Stromal cell of bone marrow (primary cell): ENCODE measurements at places on chromosomes 16 and 17.

DNA sequence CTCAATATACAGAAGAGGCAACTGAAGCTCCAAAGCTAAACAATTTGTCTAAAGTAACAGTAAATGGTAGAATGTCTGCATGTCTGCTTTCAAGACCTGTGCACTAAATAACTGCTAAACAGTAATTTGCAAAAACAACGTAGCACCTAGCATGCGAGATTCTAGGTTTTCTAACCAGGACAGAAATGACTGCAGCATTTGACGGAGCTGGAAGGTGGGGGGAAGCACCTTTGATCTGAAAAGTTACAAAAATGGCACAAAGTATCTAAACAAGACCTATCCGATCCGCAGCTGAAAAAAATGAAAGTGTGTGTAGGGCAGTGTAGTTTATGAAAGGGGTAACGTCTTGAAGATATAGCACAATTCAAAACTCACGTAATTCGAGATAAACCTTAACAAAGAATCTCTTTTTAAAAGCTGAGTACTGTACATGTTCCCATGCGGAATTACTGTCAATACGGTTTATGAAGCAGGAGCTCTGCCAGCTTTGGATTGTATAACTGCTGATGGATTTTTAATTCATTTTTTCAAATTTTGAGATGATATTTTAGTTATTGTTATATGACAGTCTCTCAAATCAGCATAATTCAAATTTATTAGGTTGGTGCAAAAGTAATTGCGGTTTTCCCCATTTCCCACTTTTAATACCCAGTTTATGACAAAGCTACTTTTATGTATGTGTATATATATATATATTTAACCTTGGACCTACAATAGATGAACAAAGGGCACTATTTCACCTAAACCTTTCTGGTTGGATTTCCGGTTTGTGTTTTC lies 1.2 kb upstream of the WIPI1 start:
- DNase-seq, result no peak

DNA sequence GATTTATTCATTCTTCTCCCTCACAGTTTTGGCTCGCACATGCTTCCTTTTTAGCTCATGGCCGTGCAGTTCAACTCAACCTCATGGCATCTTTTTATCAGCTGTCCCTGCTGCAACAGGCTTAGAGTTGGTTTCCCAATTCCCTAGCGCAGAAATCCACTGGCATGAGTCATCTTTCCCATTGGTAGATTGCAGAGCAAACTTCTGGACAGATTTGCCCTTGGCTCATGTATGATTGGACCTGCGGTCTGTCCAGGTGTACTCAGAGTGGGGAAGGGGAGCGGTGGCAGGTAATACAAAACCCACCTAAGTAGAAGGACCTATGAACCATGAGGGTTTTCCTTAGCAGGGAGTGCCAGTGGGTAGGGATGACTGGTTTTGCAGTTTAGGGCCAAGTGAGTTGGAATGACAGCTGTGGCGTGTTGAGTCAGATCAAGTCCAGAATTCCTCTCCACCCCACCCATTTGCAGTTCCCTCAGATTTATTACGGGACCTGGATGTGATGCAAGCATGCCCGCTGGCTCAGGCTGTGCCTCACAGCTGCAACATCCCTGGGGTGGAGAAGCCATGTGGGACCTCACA lies 584.7 kb downstream of the WWOX start:
- peak; percentile 95 for DNase-seq

DNA sequence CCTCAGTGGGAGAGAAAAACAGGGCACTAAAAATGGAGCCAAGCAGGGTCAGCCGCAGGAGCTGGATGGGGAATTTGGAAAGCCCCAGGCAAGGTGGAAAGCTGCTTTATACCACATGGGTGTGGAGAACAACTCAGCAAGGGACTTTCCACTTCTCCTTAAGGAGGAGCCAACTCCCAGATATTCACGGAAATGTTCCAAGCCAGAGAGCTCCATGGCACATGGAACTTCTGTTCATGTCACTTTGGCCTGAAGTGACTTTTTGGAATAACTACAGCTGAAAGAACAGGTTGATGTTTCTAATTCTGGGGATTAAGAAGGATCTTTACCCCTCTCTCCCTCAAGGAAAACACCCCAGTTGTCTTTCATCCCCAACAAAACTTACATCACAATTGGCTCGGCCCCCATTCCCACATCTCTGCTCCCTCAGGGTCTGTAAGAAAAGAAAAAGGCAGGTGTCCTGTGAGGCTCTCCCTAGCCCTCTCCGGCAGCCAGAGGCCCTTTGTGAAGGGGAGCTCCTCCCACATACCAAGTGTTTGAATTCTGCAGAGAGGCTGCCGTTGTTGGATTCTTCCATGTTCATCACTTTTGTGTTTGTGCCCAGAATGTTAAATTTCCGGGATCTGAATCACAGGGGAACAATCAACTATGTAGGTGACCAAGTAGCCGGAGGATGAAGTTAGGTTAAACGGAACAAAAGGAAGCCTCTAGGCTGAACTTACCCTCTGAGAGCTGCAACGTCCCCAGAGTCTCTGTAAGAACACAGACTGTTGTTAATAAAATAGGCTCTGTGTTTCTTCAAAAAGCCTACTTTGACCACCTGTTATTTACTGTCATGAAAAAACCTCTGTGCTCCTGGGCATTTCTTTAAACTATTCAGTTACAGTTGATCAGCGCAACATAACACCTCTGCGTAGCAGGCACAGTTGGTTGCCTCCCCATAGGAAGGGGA lies 41.0 kb downstream of the STAT5A start:
- no peak for DNase-seq

DNA sequence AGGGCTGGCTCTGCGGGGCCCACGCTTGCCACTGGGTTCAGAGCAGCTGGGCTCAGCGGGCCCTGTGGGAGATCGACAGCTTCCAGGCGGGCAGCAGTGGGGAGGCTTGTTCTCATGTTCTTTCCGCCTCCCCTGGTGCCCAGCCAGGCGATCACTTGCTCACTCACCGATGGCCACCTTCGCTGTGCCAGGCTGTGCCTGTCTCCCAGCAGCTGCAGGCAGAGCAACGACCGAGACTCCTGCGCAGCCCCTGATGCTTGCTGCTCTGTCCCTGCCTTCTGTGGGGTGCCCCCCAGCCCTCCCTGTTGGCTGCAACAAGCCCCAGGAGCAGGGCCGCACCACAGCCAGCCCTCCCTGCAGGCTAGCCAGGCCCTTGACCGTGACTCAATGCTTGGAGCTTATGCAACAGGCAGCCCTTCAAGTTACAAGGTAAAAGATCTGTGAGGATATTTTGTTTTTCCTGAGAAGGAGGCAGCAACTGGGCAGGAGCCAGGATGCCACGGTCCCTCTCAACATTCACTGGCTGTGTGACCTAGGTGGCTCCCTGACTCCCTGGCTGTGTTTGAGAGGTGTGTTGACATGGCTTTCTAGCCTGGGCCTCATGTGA lies 9.6 kb upstream of the SPNS2 start:
- DNase-seq, result no peak

GRCh38 chr17:332023-332422 lies 20.6 kb downstream of the RPH3AL start:
- DNase-seq, result no peak
